ENCODE measurements at places on chromosomes 7 and 10.

GRCh38 chr10:75050149-75050919 lies 61.1 kb upstream of the SAMD8 start:
- no peak for DNase-seq

DNA sequence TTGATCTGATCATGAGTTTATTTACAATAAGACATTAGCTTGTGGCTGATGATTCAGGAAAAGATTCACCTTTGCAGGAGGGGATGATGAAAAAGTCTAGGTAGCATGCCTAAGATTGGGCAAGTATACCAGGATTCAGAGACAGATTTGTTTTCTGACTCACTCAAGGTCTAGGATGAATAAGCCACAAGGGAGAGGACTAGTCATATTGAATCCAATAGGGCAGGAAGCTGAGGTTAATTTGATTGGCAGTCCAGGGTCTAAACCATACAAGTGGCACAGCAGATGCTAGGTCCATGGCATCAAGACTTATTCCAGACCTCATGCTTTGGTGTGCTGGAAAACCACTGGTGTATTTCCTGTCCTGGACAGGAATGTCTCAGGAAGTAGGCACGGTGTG lies 1133.4 kb downstream of the XPNPEP1 start:
- no peak for DNase-seq

DNA sequence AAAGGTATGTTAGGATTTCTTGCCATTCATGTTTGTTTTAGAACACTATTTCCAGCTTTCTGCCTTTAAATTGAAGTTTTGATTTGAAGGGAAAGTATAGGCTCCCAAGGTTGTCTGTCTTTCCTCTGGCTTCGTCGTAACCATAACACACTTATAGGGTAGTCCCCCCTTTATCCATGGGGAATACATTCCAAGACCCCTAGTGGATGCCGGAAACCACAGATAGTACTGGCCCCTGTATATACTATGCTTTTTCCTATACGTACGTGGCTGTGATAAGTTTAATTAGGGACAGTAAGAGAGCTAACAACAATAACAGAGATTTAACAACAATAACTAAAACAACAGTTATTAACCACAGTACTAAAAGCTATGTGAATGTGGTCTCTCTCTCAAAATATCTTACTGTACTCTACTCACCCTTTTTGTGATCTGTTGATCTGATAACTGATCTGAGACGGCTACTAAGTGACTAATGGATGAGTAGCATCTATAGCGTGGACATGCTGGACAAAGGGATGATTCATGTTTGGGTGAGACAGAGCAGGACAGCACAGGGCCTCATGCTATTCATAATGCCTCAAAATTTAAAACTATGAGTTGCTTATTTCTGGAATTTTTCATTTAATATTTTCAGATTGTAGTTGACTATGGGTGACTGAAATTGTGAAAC lies 273.1 kb downstream of the AUTS2 start:
- DNase-seq: no peak

DNA sequence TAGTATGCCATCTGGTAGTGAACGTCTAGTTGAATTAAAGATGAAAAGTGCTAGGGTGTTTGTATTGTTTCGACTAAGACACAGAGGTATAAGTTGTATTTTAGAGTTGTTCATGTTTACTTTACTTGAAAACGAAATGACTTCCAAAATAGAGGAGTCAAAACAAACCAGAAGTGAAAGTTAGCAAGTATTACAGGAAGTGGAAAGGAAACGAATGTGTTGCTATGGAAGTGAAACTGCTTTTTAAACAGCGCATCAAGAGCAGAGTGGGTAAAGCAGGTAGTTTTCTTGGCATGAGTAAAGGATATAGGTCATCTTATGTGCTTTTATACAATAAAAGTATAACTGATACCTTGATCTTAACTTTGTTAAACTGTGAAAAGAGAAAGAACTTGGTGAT lies 20.0 kb upstream of the GALNTL5 start:
- no peak for DNase-seq

GRCh38 chr10:405648-406047 lies 270.4 kb downstream of the ZMYND11 start:
- DNase-seq: no peak
